ENCODE measurements at places on chromosomes 12 and 14.

DNA sequence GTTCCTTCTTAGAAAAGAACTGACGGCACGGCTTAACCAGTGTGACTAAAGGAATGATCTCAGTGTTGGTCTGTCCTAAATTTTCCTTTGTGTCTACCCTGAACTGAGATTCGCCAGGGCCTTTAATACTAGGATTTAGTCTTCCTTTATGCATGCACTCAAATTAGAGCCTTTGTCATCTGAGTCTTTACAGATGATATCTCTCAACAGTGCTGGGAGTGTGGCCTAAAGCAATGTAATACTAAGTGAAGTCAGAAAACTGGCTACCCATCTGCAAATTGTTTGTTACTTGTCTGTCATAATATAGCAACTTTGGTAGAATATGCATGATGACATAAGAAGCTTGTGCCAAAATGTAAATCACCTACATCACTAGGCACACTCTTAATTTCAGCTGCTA, 95.4 kb downstream of the PTPRO start:
- no peak for DNase-seq

- no peak for DNase-seq
These were observed 107.5 kb downstream of the DAAM1 start for GRCh38 chr14:59295951-59296350.

GRCh38 chr12:80056845-80057244, 42.5 kb upstream of the OTOGL start:
- no peak for DNase-seq

GRCh38 chr14:102723650-102724049, 53.6 kb upstream of the TRAF3 start:
- DNase-seq, result no peak

- no peak for DNase-seq
These were observed 11.5 kb downstream of the UBC start for GRCh38 chr12:124902916-124903315.
